ENCODE measurements at places on chromosomes 5 and 9.

- no peak for DNase-seq
Observed at GRCh38 chr5:175657593-175658271, at the start of gene HRH2. Gene HRH2, plus strand, starts transcription at chr5:175658071. Its CDS starts 25,163 bp downstream, at chr5:175683234.

DNA sequence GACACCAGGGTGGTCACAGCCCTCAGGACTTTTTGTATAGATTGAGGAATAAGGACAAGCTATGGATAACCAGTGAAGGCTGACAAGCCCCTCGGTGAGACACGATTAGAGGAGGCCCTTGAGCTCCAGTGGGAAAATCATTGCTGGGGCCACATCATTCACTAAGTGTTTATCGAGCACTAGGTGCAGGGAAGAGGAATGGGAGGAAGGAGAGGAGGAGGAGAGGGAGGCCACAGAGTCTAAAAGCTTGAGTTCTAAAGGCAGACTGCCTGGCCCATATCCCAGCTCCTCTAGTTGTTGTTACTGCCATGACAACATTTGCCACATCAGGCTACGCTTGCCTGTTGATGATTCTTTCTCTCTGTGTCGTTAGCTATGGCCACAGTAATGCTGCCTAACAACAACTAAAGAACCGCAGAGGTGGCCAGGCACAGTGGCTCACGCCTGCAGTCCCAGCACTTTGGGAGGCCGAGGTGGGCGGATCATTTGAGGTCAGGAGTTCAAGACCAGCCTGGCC is 37.6 kb downstream of the NKX2-5 start:
- DNase-seq, result no peak

- no peak for DNase-seq
Observed at GRCh38 chr9:34233672-34234071, 54.8 kb downstream of the UBAP1 start.

DNA sequence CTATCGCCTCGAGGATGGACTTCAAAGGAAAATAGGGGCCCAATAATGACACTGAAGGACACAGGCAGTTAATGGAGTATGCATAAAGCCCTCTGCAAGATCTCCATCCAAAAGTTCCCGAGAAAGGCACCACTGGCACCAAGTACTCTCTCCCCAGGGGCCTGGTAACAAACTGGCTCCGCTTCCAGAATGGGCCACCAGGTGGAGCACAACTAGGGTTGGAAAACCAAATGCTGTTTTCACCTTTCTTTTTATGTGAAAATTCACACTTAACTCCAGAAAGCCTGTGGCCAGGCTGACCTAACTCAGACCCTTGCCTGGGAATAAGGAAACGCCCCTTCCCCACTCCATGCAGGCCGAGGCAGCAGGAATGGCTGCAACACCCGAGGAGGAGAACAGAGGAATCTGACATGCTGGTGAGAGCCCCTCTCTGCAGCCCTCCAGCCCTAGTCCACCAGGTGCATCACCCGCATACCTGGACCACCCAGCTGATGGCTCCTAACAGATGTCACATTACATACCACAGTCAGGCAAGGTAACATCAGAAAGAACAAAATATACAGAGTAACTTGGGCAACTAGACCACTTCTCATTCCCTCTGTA is 42.8 kb downstream of the CAMSAP1 start:
- DNase-seq, result peak; percentile 68

GRCh38 chr5:180170106-180170809 is 38.8 kb downstream of the RASGEF1C start:
- no peak for DNase-seq

DNA sequence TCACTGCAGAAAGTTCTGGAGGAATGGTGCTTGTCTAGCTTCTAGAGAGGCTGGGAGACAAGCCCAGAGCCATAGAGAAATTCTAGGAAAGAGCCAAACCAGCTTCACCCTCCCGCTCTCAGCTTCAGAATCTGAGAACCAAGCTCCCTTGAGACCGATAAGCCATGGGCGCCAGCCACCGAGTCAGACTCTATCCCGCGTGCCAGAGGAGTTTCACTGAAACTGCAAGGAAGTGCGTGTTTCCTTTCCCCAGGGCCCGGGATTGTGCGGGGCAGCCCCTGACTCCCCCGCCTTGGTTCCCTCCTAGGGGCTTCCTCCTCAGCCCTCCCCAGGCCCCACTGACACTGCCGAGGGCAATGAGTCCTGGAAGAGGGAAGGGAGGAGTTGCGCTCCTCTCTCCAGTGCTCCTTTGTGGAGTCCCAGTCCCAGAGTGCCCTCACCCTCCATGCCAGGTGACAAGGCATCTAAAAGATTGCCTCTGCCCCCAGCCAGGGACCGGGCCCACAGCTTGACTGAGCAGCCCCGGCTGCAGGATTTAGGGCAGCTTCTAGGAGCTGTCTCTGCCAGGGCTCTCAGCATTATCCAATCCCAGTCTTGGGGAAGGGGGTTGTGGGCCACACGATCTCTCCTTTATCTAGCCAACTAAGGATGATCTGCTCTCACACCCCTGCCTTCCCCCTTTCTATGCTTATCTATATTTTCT is 18.4 kb upstream of the TCF7 start:
- no peak for DNase-seq

DNA sequence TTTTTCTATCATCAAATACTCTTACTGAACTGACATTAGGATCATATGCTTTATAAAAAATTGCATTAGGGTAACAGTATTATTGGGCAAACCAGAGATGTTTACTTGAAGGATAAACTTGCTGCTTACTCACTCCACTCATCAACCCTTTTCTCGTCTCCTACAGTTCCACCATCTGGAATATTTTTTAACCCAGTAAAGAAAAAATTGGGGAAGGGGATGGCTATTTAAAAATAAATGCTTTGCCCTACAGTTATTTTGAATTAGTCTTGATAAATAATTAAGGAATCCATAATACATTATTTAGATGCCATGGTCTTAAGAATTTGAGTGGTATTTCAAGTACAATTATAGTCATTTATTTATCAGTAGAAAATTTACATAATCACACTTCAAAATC is 225.8 kb downstream of the MEF2C start:
- no peak for DNase-seq

DNA sequence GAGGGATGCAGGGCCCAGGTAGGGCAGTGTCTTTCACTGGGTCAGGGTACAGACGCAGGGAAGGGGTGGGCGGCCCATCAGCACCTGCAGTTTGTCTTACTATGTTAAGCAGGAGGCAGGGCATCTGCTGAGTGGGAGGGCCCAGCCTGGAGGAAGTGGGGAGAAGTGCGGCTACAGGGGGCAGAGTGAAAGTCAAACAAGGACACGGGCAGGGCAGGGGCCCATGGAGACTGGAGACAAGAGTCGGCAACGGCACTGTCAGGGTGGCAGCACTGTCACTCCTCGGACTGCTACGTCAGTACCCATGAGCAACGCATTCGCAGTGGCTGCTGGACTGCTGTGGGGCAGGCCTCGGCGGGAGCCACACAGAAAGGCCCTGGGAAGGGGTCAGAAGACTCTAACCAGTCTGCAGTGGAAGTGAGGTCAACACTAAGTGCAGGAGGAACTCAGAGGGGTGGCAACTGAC is 19.7 kb downstream of the CAMSAP1 start:
- DNase-seq, result no peak

GRCh38 chr9:613771-614347 is 227.6 kb upstream of the DMRT1 start:
- DNase-seq, result peak; percentile 70

DNA sequence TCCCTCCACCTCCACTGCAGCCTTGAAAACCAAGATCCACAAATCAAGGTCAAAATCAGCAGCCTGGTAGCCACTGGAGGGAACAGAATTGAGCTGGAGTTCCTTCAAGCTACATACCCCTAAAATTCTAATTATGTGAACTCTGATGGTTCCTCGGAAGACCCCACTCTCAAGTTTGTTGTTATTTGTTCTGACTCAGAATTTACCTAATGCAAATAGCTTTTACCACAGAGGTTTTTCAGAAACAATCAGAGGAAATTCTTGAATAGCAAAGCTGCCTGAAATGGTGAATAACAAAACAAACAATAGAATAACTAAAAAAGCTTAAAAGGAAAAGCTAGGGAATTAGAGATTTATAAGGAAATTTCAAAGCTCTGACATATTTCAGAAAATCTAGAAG is 220.0 kb downstream of the CDH18 start:
- DNase-seq, result no peak

DNA sequence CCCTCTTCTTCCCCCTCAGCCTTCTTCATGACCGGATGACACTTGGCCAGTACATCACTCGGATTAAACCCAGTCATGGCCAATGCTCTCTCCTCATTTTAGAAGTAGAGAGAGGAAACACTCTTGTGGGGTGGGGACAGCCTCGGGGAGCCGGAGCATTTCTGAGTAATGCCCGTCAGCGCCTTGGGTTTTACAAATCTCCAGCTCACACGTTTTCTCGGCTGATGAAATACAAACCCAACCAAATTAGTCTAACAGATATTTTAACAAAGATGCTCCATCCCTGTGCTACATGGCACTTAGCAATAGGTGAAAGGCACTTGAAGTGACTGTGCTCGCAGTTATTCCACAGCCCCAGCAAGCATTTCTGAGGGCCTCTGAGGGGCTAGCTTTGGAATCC is 51.7 kb downstream of the ZNF366 start:
- no peak for DNase-seq

DNA sequence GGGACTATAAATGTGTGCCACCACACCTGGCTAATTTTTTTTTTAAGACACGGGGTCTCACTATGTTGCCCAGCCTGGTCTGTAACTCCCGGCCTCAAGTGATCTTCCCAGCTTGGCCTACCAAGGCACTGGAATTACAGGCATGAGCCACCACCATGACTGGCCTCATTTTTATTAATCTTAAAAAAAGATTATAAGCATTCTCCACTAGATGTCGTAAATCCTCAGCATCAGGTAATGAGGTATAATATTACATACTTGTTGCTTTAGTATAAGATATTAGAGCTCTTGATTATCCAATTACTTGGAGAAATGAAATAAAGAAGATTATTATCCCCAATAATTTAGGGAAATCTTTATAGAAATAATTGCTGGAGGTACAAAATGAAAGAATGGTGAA is 78.2 kb upstream of the HTR1A start:
- DNase-seq, result no peak

DNA sequence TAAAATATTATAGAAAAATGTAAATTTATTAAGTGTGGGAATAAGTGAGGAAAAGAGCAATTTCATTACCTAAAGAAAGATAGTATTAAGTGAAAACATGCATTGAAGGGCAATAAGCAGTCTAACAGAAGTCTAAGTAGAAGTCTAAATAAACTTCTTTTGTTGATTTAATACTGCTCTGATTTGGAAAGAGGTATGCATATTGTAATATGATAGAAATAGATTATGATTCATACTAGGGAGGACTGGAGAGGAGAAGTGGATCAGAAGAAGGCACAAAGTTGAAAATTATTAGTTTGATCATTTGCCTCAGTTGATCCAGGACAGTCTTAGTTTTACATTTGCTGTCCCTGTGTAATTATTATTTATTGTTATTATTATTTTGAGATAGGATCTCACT is 6.6 kb upstream of the ERBIN start:
- DNase-seq, result no peak

DNA sequence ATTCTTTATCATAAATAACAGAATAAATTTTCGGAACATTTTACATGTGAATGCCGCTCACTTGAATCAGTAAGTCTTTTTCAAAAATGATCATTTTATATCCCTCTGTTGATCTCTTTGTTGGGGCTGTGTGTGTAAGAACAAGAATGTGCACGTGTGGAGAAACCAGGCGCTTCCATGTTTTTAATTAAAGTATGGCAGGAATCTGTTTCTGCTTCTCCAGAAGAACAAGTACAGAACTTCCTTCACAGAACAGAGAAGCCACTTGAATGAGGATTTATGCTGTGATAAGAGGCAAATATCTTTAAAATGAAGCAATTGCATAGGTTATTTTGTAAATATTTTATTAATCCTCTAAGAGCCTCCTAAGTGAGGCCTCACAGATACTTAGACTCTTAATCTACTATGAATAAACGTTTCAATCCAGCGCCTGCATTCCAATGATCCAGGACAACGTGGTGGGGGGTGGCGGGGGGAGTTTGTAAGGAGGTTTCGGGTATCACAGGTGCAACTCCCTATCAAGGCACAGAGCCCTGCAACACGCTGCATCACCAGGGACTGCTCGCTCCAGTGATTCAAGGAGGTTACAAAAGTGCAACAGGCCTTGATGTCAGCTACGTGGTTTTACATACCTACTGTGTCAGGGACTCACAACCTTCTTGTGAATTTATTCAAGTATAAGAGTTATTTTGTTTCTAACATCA is 409.2 kb downstream of the BNC2 start:
- DNase-seq, result no peak
